ENCODE measurements at places on chromosomes 6 and 20.

DNA sequence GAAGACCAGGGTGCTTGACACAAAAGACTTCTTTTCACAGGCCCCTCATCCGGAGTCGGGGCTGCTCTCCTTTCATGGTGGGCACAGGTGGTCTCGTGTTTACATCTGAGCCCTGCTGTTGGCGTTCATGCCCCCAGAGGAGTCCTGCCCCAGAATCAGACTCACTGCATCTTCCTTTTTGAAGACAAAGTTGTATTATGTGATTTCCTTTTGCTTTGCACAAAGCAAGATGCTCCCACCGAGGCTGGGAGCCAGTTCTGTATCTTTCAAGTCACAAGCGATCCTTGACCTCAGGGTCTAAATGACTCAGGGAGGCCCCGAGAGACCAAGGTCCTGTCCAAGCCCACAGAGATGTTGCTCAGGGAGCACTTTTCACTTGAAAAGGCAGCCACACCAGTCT, 330.5 kb downstream of the THBS2 start:
- DNase-seq, result no peak

DNA sequence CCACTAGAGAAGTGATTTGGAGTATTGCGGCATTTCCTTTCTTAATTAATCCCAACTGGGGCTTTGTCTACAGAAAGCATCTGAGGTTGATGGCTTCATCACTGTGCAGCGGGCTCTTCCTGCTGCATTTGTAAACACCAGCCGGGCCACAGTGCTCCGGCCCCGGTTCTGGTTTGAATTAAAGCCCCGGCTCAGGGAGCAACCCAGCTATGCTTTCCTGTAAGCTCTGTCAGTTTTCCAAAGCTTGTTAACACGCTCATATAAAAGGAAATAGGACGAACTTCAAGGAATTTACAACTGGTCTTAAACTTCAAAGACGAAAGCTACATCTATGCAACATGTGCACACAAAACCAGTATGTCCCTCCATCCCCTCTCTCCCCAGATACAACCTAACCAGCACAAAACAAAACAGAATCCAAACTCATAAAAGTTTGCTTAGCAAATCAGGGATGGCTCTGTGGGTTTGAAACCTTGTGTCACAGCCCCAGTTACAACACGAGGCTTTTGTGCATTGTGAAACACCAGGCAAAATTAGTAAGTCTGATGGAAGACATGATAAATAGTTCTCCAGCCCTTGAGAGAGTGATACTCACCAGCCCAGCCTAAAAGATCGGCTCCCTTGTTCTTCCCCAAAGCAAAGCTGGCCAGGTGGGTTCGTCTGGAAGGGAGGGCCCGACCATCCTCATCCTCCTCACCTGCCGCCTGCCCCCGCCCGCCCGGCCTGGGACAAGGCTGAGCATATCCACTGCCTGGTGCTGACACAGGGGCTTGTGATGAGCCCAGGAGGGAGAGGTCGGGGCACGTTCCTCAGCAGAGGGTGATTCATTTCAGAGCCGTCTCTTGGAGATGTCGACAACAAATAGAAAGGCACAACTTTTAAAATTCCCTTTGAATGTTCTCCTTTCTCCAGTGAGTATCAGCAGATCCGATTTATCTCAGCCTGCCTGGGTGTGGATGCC, 197.9 kb downstream of the TFAP2C start:
- DNase-seq, result no peak

DNA sequence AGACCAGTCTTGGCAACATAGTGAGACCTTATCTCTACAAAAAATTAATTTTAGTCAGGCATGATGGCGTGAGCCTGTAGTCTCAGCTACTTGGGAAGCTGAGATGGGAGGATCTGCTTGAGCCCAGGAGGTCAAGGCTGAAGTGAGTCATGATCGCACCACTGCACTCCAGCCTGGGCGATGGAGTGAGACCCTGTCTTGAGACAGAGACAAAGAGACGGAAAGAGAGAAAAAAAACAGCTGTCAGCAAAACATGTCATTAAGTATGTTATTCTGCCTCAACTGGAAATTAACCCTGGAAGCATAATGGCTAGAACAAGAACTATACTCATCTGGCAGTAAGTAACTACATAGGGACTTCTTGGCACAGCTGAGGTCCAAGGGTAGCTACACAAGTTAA, 7.2 kb downstream of the MMS22L start:
- no peak for DNase-seq

- DNase-seq, result no peak
These were observed 82.1 kb downstream of the ADAT2 start for GRCh38 chr6:143368426-143368825.

GRCh38 chr6:156707818-156708217, 69.4 kb upstream of the ARID1B start:
- DNase-seq, result no peak

DNA sequence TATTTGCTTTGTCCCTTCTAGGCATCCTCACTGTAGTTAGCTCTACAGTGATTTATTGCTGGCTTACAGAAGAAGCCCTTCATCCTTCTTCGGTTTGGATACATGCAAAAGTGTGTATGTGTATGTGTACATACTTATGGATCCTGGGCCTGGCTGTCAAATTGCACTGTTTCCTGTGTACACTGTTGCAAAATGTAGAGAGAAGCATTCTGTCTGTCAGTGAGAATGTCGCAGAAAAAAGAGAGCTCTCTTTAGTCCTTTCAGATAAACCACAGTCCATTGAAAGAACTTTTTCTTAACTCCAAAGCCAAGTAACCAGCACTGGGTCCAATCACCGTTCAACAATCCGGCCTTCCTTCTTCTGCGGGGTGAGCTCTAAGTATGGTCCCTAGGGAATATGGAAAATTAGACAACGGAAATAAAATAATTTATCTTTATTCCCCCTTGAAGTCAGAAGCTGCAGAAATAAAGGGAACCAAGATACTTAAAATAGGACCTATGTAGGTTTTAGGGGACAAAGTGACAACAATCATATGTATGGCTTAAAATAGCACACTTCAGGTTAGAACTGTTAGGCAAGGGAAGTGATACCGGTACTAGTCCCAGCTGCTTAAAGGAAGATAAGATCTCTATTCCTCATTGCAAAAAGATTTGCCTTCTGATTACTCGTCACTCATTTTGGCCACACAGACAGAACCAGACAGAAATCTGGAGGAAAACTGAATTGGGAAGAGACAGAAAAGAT, 107.0 kb downstream of the CD83 start:
- DNase-seq, result no peak

- no peak for DNase-seq
These were observed 356.8 kb downstream of the BTBD9 start for GRCh38 chr6:38282911-38283310.
